ENCODE measurements at places on chromosomes 6 and 20.

- no peak for DNase-seq
These were observed 260.2 kb downstream of the KIF16B start for GRCh38 chr20:16312998-16313397.

- DNase-seq = no peak
These were observed 4.5 kb downstream of the UBE3D start for GRCh38 chr6:83061190-83061589.

DNA sequence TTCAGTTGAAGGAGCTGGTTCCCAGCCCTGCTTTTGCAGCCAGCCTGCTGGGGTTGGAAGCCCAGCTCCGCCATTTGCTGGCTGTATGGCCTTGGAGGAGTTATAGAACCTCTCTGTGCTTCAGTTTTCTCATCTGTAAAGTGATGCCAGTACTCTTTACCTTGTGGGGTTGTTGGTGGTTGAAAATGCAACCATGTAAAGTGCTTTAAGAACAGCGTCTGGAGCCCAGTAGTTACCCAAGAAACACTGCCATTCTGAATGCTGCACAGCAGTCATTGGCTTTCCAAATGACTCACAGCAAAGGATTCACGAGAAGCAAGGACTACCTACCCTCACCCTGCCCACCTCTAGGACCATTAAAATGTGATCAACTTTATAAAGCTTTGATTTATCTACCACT is 154.4 kb downstream of the F13A1 start:
- DNase-seq = no peak

GRCh38 chr6:166167801-166168615 is at the start of gene TBXT:
Gene TBXT (minus strand): TSS chr6:166167851. CDS start chr6:166167591, 260 bp downstream.
- DNase-seq = no peak

GRCh38 chr6:42106112-42107023 is 36.1 kb downstream of the C6orf132 start:
- DNase-seq = no peak

Measured in hypothalamus (tissue), 51 donors.